ENCODE measurements at places on chromosomes 12 and 14.

GRCh38 chr12:14989790-14990189 lies 16.9 kb downstream of the PDE6H start:
- DNase-seq, result no peak

DNA sequence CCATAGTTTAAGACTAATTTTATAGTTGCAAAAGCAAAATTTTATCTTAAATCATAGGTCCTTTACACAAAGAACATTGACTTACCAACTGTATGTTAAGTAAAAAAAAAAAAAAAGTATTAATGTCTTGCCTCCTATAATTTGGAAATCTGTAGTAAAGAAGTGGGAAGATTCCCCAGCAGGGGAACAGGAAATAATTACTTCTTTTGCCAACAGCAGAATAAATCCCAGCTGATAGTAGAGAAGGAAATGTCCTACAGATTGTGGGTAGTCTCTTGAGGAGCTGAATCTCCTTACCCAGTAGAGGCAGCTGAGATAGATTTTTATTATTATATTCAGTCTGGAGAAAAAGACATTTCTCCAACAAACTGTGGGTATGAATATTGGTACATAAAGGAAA lies 193.7 kb downstream of the SLC6A15 start:
- no peak for DNase-seq

GRCh38 chr12:108565976-108566375 lies 3.6 kb downstream of the ISCU start:
- peak; percentile 16 for DNase-seq

- DNase-seq, result no peak
Measured at GRCh38 chr14:96584907-96585671, 82.9 kb downstream of the PAPOLA start.

- no peak for DNase-seq
Measured at GRCh38 chr14:24990050-24990449, 59.9 kb downstream of the STXBP6 start.
